NCI-H2029 (cell line): ENCODE measurements at places on chromosomes 7 and 10.
A peak's percentile ranks its signal among the peaks of the same experiment; 100 is the strongest.

- DNase-seq = no peak
These were observed 2.4 kb downstream of the CHST12 start for GRCh38 chr7:2405601-2406345.

DNA sequence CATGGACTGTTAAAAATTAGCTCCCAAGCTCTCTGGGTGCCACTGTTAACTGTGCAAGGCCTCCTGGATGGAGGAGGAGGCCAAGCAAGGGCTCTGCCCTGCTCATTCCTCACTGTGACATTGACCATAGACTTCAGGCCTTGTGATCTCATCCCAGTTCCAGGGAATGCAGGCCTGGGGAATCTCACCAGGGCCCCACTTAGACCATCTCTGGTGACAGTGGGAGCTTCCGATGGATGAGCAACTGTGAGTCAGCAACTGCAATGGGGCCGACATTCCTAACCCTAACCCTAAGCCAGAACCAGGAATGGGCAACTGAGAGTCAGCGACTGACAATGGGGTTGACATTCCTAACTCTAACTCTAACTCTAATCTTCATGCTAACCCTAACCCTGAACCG, 50.4 kb upstream of the MSMB start:
- no peak for DNase-seq

DNA sequence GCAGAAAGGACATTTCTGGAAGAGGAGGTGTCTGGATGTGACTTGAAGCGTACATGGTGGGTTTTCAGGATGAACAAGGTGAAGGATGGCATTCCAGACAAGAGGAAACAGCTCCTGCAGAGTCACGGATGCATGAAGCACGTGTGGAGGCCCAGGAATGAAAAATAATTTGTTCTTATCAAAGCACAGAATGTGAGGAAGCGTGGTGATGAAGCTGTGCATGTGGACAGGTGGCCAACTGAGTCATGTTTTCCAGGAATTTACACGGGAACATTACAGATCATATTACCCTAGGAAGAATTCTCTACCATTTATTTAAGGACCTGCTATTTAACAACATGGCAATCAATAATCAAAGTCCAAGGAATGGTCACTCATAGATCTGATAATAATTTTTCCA, 413.2 kb upstream of the KLF6 start:
- DNase-seq = no peak

DNA sequence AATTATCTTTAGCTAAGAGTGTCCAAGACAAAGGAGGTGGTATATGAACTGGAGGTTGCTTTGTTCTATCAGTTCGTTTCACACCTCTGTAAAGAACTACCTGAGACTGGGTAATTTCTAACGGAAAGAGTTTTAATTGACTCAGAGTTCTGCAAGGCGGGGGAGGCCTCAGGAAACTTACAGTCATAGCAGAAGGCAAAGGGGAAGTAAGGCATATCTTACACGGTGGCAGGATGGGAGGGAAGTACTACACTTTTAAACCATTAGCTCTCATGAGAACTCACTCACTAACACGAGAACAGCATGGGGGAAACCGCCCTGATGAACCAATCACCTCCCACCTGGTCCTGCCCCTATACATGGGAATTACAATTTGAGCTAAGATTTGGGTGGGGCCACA, 1202.3 kb upstream of the LRRTM3 start:
- DNase-seq = no peak

- DNase-seq = no peak
These were observed 274.9 kb upstream of the IGFBP3 start for GRCh38 chr7:46195934-46196333.

- no peak for DNase-seq
These were observed 175.0 kb upstream of the PLXNA4 start for GRCh38 chr7:132751244-132751647.

DNA sequence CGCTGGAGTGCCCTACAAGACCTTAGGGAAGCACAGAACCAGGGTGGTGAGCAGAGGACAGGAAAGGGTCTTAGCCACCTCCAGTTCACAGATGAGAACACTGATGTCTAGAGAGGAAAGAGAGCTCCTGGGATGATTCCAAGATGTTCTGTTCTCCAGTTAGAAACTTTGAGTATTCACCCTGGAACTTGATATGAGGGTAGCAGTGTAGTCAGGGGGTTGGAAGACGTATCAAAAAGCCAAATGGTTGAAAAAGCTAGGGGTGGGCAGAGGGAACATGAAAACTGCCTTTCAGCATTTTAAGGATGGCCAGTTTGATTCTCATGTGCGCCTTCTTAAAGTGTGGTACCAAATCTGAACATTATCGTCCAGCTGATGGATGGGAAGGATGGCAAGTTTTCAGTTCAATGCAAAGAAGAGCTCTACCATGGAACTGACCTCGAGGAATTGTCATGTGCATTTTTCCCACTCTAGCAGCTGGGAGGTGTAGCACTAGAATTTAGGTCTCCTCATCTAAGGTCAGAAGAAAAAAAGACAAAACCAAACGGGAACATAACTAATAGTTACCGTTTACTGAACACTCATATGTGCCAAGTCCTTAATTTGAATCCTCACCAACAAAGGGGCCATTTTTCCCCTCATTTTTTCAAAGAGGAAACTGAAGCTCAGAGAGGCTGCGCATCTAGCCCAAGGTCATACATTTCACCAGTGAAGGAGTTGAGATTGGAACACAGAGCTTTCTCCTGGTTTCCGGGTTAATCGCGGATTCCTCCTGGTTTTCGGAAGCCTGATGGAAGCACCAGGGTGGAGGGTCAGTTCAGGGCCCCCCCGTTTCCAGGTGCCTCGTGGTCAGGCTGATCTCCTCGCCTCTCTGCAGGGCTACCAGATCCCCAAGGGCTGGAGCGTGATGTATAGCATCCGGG, 6.0 kb upstream of the CYP26A1 start:
- no peak for DNase-seq

- DNase-seq = no peak
These were observed 106.3 kb downstream of the C10orf105 start for GRCh38 chr10:71613261-71613777.

- DNase-seq = no peak
These were observed 60.4 kb upstream of the STRIP2 start for GRCh38 chr7:129373651-129374428.

- no peak for DNase-seq
These were observed 30.7 kb downstream of the TLL2 start for GRCh38 chr10:96482815-96483588.

DNA sequence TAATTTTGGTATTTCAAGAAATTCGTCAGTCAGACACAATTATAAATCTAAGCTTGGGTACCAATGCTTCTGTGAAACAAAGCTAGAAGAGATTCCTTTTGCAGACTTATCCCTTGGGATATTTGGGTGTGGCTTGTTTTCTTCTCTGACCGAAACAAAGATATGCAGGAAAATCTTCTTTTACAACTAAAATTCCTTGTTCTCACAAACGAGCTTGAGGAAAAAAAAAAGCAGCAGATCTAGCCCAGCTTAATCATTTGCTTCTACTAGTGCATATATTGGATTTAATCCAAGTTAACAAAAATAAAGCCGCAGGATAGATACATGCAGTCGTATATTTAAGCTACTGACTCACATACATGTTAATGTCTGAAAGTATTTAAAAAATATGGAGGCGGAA, 104.2 kb downstream of the PRTFDC1 start:
- DNase-seq = no peak

- DNase-seq = no peak
These were observed 198.6 kb downstream of the TRIL start for GRCh38 chr7:28759475-28759971.

DNA sequence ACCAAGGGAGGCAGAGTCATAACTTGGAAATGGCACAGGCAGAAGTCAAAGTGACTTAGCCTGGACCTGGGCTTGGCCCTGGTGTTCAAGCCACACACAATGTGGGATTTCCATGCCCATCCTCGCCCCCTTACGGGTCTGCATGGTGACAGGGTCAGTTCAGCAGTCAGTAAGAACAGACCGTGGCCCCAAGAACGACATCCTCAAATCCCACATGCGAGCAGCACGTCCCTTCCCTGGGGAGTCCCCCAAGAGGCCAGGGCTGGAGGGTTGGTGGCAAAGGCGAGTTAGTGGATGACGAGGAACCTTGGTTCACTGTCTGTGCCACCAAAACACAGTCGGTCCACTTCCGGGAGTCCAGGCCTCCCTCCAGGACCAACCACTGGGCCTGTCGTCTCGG, 93.3 kb upstream of the MGMT start:
- DNase-seq = no peak

DNA sequence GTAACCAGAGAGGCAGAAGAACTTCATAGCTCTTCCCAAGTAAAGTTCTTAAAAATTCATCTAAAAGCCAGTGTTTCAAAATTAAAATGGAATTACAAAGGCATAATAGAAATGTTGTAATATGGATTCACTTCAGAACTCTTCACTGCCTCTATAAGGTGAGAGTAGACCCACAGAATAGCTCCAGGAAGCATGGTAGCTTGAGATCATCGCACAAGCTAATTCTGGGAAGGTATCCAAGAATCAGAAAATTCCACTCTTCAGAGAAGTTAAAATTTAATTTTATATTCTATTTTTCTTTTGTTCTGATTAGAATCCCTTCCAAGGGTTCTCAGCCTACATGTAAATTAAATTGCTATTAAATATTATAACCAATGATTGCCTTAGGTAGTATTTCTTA, 1.5 kb upstream of the DHX32 start:
- no peak for DNase-seq

DNA sequence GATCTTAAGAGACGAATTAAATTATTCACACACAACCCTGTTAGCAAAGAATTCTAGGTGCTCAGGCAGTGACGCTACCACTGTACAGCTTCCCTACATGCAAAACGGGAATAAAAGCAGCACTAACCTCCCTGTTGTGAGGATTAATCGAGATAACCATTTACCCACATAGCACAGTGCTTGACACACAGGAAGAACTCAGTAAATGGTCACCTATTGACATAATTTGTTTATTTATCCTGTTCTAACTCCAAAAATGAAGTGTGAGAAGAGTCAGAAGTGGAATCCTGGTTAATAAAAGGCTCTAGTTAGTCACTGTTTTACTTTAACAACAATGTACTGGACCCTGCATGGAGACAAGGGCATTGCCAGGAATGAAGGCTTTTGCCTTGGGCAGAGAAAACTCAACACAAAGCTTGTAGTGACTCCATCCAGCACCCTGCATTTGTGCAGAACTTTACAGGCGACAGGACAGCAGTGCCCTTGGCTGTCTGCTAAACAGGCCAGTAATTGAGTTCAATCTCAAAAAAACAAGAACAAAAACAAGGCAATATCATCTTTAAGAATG, 103.8 kb downstream of the SORBS1 start:
- DNase-seq = no peak

DNA sequence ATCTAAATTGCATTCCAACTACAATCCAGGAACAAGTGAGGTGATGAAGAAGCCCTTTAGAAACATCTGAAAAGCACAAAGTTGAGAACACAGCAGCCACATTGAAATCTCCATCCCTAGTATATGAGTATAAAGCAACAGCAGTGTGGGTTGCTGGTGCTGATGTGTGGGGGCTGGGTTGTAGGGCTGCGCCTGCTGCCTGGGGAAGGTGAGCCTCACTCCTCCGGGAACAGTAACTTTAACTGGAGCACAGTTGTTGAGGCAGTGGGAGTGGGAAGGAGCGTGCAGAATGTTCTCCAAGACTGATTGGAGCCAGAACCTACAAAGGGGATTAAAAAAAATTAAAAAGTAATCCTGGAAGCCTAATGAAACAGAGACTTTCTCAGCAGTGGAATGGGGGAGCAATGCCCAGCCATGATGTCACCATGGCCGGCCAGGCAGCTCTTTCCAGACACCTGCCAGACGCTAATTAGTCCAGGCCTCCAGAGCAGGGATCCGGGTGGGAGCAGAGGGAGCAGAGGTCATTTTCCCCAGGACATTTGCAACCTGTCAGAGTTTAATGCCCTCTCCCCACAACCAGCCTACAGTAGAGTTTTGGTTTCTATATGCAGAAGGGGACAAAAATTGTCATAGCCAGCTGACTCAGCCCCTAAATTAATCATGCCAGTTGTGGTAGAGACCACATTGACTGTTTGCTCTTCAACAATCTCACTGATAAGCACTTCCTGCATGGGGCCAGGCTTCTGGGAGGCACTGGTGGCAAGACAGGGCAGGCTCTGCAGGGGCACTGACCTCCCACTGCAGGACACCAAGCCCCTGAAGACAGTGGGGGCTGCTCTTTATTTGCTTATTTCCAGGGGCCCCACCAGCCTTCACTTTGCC, 133.0 kb upstream of the ZNF32 start:
- DNase-seq = no peak

DNA sequence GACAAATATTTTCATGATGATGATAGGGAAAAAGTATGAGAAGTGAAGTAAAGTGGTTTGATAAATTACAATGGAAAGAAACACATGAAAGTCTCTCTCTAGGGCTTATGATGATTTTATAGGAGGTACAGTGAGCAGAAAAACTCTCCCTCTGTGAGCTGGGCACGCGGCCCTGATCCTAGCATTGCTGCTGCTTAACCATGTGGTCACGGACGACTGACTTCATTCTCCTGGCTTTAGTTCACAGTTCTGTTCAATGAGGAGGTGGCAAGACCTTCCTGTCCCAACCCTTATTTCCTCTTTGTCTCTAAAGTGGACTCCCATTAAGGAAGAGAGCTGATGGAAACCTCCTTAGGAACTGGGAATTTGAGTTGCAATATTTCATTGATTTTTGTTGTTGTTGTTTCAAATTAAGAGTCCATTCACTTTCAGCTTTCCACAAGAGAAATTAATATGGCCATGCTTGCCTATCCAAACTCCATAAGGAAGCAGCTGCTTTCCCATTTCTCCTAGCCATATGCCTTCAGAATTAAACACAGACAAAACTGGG, 8.2 kb upstream of the PON3 start:
- peak; percentile 57 for DNase-seq

DNA sequence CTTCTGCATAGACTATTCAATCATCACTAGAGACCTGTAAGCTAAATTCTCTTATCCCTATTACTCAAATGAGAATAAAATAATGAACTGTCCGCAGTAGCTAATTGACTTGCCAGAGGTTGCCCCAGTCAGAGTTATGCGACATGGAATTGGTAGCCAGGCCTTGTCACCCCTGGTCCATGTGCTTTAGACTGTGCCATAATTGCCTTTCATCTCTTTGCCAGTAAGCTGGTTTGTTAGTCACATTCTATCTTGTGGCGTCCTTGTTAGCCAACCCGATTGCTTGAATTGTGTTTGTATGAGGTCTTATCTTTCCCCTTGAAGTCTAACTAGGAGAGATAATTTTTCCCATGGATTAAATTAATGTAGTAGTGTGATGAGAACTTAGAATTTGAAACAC, 262.6 kb downstream of the CSTF2T start:
- no peak for DNase-seq

DNA sequence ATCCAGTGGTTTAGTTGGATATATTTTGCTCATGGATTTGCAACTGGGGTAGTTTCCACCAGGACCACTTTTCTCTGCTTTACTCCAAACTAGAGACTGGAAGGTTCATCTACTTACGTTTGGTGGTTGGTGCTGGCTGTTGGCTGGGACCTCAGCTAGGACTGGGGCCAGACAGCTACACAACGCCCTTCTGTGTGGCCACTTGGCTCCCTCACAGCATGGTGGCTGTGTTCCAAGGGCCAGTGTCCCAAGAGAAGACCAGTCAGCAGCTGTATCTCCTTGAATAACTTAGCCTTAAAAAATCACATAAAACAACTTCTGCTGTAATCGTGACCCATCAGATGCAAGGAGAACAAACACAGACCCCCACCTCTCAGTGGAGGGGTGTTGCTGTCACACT, 4.2 kb upstream of the KCNH2 start:
- DNase-seq = no peak
